Camera-type eye (tissue), 1 donor: ENCODE measurements at places on chromosomes 6 and 20. TPM values are rescaled to one million over a fixed set of nuclear protein-coding genes. Genes with fewer than 3 reads are reported as not detected.

TMEM239 gene
- not detected for total RNA-seq

TSPO2 gene
- not detected for total RNA-seq

SLC26A8 gene
- 1.4 TPM for total RNA-seq

TOP1 gene
- 55.6 TPM for total RNA-seq

HLA-DOB gene
- total RNA-seq: not detected

CST3 gene
- total RNA-seq: 328 TPM

CLPSL1 gene
- total RNA-seq: not detected

ID4 gene
- 56.0 TPM for total RNA-seq

KCNB1 gene
- total RNA-seq: 21.7 TPM

AFDN gene
- total RNA-seq: 229 TPM

MOCS1 gene
- total RNA-seq: 20.8 TPM

C2 gene
- 6.2 TPM for total RNA-seq

GINS1 gene
- total RNA-seq: 6.8 TPM

FAM209B gene
- not detected for total RNA-seq

XKR7 gene
- total RNA-seq: 8.2 TPM

BEND6 gene
- 5.8 TPM for total RNA-seq

TINAG gene
- total RNA-seq: not detected

HTR1E gene
- 0.33 TPM for total RNA-seq

FKBP1C gene
- total RNA-seq: not detected

ULBP3 gene
- total RNA-seq: 4.2 TPM

TOMM34 gene
- 8.7 TPM for total RNA-seq

CCR6 gene
- not detected for total RNA-seq

PRICKLE4 gene
- total RNA-seq: 4.1 TPM

SLC22A3 gene
- 6.1 TPM for total RNA-seq

ANGPT4 gene
- 0.60 TPM for total RNA-seq

FABP7 gene
- 213 TPM for total RNA-seq

SLC17A3 gene
- total RNA-seq: not detected

NRN1 gene
- total RNA-seq: 23.0 TPM

NKX2-4 gene
- not detected for total RNA-seq

MLN gene
- total RNA-seq: not detected

TMEM244 gene
- total RNA-seq: 40.6 TPM

SLC22A1 gene
- 0.27 TPM for total RNA-seq

ZSCAN16 gene
- total RNA-seq: 11.7 TPM

PRSS35 gene
- 153 TPM for total RNA-seq

HLA-DRB5 gene
- total RNA-seq: not detected

TP53TG5 gene
- not detected for total RNA-seq

CTSA gene
- total RNA-seq: 50.5 TPM

TRIM15 gene
- total RNA-seq: not detected

SNX21 gene
- total RNA-seq: 86.1 TPM

MUCL3 gene
- not detected for total RNA-seq
